ENCODE measurements at places on chromosomes 7 and 10.

- DNase-seq, result no peak
Measured at GRCh38 chr7:15555381-15555859, 6.4 kb downstream of the AGMO start.

- DNase-seq, result no peak
Measured at GRCh38 chr10:24958721-24959381, 6.4 kb upstream of the PRTFDC1 start.

GRCh38 chr7:74074770-74075169 lies 8.8 kb upstream of the LIMK1 start:
- DNase-seq, result no peak

GRCh38 chr7:27262121-27262520 lies 19.5 kb downstream of the EVX1 start:
- no peak for DNase-seq

DNA sequence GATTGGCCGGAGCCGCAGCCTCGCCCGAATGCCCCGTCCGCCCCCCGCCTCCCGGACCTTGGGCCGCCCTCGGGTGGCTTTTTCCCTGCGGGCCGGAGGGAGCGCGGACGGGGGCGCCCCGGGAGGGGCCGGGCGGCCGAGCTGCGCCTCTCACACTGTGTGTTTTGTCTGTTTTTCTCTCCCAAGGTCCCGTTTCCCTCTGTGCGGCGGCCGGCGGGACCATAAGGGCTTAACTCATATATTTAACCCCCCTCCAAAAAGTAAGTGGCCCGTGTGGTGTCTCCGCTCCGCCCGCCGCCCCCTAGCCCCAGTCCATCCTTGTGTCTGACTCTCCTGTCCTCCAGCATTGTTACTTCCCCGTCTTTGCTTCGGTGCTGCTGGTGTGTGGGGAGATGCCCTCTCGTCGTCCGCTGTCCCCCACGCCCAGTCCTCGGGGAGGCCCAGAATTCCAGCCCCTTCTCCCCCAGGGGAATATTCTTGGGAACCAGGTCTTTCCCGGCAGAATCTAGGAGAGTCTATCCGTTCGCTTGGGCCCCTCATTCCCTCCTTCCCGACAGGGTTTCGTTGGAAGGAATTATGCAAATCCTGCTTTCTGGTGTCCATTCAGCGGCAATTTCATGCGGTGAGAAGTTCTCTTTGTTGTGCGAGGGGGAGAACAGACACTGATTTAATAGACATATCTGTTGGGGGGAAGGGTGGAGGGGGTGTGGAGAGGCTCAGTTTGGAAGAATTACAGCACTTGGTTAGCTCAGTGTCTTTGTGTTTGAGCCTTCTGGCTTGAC lies 1.3 kb downstream of the LCOR start:
- DNase-seq, result no peak

DNA sequence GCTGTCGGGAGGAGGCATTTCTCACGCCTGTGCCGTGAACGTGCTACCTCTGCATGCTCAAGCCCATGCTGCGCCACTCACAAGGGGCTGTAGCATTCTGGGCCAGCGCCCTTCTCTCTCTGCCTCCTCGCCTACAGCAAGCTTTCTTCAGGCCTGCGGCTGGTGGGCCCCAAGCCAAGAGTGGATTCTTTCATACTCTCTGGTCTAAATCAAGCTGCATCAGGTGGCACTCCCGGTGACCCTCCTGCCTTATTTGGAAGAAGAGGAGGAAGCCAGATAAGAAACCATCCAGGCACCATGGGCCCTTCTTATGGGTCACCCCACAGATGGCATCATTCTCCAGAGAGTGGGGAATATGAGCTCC lies 86.7 kb upstream of the DUSP5 start:
- DNase-seq, result no peak

DNA sequence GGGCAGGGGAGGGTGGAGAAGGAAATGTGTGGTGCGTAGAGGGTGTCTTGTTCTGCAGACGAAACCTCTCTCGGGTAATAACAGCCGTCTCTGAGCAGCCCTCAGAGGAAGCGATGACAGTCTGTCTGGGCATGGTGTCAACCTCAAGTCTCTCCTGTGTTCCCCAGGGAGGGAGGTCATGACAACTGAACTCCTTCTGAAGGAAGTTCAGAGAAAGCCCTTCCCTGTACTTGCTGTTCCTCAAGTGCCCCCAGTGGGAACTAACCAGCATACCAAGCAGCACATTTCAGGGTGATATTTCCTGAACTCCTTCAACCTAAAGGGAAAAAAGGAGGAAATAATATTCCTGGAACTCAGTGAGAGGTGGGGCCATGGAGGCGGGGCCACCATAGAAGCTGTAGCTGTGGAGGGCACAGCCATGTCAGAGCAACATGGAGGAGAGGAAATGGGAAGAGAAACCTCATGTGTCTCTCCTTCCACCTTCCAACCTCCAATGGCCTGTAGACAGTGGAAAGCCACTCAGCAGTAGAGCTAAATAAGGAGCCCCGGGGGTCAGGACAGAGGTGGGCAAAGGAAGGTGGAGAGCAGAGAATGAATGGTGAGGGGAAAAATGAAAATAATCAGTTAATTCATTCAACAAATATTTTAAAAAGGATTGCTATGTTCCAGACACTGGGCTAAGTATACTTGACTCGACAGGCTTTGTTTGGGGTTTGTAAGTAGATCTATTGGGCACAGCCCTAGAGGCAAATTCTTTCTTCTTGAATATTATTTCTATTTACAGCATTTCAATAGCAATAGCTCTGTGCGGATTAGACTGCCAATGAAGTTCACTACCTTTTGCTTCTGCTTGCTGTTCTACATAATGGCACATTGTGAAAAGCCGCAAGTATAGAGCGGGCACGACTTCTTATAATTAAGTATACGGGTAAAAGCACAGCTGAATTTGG lies 61.0 kb upstream of the AOAH start:
- DNase-seq, result peak; percentile 62

DNA sequence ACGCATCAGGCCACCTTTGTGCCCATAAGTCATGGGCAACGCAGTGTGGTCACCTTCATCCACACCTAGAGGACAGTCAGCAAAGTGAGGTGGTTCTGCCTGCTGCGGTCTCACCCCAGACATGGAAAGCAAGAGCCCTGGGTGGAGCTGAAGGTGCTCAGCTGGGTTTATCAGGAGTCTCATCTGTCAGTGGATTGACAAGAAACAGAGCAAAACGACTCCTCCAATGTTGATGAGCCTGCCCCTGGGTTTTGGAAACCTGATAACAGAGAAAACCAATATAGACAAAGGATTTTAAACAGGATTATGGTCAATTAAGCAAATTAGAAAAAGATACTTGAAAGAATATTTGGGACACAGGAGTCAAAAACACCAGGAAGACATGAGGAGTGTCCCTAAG lies 229.3 kb upstream of the PRSS58 start:
- DNase-seq, result no peak

- no peak for DNase-seq
Measured at GRCh38 chr7:1715671-1716074, 45.6 kb downstream of the ELFN1 start.

GRCh38 chr10:61754587-61755550 lies 92.1 kb downstream of the CABCOCO1 start:
- DNase-seq, result no peak

DNA sequence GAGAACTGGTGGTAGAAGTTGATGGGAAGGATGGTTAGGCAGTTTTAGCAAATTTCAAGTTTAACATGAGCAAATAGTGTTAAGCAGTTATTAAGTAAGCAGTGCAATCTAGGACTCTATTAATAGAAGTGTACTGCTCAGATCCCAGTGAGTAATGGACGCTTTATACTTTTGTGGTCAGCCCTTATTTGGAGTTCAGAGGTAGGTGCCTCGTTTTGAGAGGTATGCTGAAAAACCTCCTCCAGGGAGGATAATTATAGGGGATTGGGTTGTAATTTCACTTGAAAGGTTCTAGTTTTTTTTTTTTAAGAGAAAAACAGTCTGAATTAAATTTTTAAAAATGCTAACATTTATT lies 33.5 kb upstream of the CCDC7 start:
- DNase-seq, result no peak

DNA sequence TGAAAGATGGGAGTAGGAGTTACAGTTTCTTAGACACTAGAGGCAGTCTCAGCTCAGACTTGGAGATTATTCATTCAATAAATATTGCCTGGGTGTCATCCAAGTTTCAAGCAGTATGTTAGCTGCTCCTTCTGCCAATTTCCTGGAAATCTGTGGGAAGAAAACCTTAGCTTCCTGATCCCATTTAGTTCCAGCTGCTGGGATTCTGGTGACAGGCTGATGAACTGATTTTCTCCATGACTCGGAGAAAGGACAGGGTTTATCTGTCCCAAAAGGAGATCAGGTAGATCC lies 95.8 kb downstream of the CLEC2L start:
- no peak for DNase-seq

DNA sequence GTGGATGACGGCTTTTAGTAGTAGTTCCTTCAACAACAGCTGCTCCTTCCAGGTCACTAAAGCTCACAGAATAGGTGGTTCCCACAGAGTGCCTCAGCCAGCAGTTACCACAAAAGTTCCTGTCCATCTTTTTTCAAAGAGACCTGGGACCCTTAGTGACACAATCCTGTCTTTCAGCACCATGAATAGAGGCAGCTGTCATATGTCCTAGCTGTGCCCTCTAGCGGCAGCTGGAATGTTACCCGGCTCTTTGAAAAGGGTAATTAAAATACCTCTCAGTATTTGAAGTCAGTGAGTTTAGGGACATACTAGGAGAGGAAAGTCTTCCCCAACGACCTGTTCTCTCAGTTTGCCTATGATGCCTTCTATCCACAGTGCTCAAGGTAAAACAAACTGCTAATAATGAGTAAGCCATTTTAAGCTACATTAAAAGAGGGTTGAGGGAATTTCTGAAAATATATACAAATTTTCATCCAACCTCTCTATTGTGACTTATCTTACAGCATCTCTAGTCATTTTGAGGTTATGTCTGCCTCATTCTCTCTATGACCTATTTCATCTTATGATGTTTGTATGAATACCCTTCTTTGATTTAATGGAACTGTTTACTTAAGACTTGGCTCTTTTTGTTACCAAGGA lies 290.8 kb downstream of the NXPH1 start:
- DNase-seq, result no peak

- DNase-seq, result no peak
Measured at GRCh38 chr7:116161728-116162127, 48.6 kb upstream of the TES start.

GRCh38 chr10:44752451-44753441 lies 158.4 kb upstream of the TMEM72 start:
- DNase-seq, result no peak

DNA sequence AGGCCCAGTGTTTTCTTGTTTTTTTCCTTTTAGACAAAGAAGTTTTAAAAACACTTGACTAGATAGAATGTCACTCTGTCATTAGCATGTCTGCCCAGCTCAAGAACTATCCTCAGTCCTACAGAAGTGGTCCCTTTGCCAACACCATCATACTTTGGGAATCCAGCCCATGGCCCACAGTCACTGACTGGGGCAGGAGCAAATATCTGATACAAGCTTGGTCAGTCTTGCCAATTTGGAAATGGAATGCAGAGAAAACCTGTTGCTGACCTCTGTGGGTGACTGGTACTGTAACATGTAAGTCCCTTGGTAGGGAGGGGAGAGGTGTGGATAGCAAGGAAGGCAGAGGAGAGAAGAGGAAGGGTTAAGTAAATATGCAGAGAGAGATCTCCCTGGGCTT lies 47.8 kb downstream of the IPMK start:
- DNase-seq, result no peak

DNA sequence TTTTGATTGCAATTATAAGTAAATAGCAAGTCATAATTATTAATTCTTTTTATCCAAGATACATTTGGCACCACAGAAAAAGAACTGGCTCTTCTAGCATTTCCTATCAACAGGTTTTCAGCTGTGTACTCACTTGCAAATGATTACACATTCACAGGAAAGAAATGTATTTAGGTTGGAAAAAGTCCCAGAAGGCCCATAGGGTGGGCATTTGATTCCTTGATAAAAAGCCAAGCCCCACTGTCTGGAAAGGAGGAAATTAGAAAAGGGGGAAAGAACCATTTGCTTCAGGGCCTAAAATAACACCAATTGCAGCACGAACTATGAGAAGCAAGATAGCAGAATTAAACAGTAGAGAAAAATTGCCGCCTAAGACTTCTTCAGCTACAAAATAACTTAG lies 80.8 kb upstream of the COL1A2 start:
- DNase-seq, result no peak

DNA sequence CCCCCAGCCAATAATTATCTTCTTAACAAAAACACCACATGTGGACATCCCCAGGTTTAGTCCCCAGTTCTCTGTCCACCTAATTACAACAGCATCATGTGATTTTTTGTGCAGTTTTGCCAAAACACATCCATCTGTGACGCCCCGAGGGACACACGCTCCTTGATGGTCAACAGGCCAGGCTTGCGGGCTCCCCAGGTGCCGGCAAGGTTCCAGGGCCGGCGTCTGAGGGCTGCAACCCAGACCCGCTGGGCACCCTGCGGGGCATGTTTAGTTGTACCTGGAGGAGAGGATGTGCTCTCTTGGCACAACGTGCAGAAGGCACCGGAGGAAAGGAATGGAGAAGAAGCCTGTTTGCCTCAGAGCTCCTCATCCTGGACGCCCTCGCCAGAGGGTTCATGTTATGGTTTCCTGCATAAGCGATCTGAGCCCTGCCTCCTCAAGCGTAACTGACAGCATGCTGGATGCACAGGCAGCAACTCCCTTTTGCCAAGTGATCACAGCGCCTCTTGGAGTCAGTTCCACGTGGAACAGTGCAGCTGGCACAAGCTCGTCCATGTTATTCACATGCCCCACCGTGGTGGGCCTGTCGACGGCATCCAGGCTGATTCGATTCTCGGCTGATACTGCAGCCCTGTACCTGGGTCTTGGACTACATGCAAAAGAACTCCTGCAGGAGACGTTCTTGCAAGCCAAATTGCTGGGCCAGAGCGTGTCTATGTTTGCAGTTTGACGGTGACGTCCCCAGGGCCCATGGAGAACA lies 41.6 kb downstream of the JAKMIP3 start:
- DNase-seq, result no peak

DNA sequence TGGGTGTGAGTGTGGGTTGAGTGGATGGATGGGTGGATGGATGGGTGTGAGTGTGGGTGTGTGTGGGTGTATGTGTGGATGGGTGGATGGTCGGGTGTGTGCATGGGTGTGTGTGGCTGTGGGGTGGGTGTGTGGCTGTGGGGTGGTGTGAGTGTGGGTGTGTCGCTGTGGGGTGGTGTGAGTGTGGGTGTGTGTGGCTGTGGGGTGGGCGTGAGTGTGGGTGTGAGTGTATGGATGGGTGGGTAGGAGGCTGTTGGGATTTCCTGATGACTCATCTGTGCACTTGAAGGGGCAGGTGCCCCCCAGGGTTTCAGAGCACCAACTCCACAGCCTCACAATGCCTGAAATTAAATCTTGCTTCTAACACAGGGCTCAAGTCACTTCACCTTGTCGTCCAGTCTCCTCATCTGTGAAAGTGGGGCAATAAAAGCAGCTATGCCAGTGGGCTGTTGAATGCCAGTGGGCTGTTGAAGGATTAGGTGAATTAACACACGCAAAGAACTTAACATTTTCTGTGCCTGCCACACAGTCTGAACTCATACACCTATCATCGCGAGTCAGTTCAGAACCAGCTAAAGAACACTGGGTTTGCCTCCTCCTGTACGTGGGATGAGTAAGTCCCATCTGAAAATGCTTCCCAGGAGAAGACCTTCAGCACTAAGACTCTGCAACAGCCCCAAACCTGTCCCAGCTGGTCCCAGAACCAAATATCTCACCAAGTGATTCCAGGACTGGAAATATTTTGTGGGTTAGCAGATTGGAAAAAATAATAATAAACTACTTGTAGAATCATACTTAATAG lies 32.0 kb downstream of the SFMBT2 start:
- no peak for DNase-seq

All from T-helper 9 cell (primary cell).